Stomach (tissue), 19 donors: ENCODE measurements at places on chromosomes 6 and 20.
A peak's percentile ranks its signal among the peaks of the same experiment; 100 is the strongest.

DNA sequence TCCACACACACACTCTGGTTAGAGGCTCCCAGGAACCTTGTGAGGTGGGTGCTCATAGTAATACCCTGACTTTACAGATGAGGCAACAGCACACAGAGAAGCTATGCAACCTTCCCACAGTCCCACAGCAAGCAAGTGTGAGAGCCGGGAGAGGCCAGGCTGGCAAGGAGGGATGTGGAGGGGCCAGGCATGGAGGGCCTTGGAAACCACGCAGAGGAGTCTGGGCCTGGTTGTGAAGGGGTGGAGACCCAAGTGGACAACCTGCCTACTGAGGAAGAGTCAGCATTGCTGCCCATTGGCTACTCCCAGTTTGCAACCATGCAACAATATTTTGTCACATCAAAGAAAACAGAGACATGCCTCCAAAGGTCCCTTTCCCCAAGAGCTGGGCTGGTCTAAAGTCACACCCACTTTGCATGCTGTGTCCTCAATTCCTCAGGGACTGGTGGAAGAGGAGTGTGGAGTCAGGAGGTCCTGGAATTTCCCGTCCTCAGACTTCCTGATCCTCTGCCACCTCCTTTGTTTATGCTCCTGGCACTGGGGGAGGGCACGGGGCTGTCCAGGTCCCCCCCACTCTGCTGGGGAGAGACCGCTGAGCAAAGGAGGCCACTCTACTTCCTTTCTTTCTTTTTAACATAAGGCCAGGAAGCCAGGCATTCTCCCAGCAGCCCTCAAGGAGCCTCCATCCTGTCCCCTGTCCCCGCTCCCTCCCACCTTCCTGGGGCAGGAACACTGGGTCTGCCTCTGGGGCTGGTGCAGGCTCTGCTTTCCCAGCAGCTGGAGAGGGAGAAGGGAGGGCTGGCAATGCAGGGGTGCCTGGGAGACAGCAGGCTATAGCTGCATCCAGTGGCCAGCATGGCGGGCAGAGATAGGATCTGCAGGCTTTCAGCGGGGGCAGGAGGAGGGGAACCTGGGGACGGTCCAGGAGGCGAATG is 68.3 kb downstream of the NOL4L start:
- DNase-seq: peak; percentile 62
- no peaks in the 10 kb centered on the region for H3K36me3 ChIP-seq
- H3K27ac ChIP-seq: no peak overlapping the region
- H3K27me3 ChIP-seq: no peaks in the 10 kb centered on the region
- no peak overlapping the region for H3K4me3 ChIP-seq

- no peaks in the 10 kb centered on the region for H3K36me3 ChIP-seq
- no peak for DNase-seq
- H3K27me3 ChIP-seq: no peaks in the 10 kb centered on the region
- no peak overlapping the region for H3K27ac ChIP-seq
- no peak overlapping the region for H3K4me3 ChIP-seq
These were observed 64.9 kb downstream of the TNFAIP3 start for GRCh38 chr6:137931849-137932465.

DNA sequence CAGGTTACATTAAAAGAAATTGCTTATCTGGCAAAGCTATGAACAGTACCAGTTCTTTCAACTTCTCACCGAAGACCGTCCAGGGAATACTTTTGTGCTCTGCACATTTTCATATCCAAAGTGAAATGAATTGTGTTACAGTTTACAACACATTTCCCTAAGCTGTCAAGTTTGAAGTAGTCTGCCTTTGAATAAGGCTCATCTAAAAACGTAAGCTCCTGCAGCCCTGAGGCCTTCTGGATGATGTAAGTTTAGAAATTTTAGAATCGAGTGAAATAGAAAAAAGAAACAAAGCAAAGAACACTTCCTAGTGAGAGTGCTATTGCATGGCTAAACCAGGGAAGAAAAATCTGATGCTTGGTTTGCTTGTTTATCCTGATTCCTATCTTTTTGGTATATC is 653.8 kb downstream of the MMUT start:
- no peaks in the 10 kb centered on the region for H3K36me3 ChIP-seq
- H3K4me1 ChIP-seq: no peaks in the 10 kb centered on the region
- peak; percentile 13 for DNase-seq

DNA sequence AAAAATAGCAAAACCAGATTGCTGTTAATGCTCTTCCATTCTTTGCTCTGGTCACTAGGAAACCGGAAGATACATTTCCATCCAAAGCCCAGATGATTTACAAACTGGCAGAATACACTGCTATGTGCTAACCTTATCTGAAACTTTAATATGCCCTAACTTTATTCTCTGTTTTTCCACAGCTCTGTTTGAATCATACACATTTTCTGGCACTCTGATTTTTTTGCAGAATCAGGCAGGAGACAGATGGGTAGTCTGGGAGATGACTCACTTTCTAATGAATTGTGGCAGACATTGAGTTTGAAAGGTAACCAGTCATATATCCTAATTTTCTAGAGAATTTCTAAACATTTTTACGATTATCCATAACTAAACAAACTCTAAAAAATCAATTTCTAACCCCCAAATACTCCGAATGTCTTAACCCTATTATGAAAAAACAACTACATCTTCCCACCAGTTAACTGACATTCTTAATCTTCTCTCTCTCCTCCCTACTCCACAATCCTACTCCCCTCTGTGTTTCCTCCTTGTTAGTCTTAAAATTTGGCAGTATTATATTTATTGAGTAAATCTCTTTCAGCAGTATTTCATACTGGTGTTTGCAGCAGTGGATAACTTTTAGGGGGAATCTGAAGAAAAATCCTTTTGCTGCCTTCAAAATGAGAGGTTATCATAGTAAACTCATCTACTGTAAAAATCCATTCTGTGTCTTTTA is 63.5 kb downstream of the MAN1A1 start:
- no peak overlapping the region for H3K27ac ChIP-seq
- no peaks in the 10 kb centered on the region for H3K36me3 ChIP-seq
- no peaks in the 10 kb centered on the region for H3K27me3 ChIP-seq
- H3K4me1 ChIP-seq: no peaks in the 10 kb centered on the region

DNA sequence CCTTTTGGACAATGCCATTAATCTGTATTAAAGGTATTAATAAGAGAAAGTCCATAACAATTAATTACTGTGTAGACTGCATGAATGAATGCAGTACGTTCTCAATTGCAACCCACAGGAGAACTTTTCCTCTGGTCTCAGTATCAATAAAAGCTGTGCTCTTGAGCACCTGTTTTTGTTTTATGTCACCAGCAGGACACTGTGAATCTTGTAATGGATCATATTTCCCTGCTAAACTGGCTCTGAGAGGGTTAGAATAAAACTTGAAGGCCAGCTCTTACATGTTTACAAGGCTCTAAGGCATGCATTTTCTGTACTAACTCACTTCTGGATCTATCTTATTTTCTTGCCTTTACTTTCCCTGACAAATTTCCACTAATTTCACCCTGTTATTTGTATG is 214.3 kb upstream of the PLN start:
- H3K27me3 ChIP-seq: no peaks in the 10 kb centered on the region
- H3K27ac ChIP-seq: no peak overlapping the region
- no peaks in the 10 kb centered on the region for H3K4me1 ChIP-seq
- H3K36me3 ChIP-seq: no peaks in the 10 kb centered on the region
- no peak for DNase-seq
- no peak overlapping the region for H3K4me3 ChIP-seq

DNA sequence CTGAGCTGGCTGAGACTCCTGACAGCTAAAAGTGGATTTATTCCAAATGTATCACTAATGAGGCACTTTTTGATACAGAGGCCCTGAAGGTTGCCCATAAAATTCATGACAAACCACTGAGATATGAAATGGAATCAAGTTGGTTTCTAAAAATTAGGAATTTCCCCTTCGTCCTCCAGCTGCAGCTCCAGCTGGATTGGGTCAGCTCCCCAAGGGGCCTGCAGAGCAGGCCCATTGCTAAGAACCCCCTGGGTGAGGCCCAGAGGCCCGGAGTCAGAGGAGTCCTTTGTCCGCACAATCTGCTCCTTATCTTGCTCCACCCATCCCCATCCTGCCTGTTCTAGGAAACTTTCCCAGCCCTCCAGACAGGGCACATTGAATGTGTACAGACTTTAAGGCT is 163.5 kb upstream of the TOP1 start:
- no peaks in the 10 kb centered on the region for H3K36me3 ChIP-seq
- peaks cover 21% of the 10 kb centered on the region for H3K4me1 ChIP-seq
- no peak for DNase-seq
- no peak overlapping the region for H3K27ac ChIP-seq
- no peak overlapping the region for H3K4me3 ChIP-seq
- H3K27me3 ChIP-seq: no peaks in the 10 kb centered on the region

DNA sequence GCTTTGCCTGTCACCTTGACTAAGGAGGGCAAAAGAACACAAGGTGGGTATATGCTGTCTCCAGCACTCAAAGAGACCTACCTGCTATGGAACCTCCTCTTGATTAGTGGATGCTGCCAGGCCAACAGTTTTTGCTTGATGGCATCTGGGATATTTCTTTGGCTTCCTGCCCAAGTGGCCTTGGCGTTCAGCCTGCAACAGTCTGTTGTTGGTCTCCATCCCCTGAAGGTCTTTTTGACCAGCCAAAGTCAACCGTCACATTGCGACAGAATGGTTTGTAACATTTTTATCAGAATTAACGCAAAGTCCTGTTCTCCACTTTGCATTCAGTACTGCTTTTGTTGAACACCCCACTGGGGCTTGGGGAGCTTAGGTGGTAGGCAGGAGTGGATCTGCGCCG is 37.1 kb downstream of the SERPINB1 start:
- no peaks in the 10 kb centered on the region for H3K36me3 ChIP-seq
- no peak overlapping the region for H3K27ac ChIP-seq
- H3K4me3 ChIP-seq: no peak overlapping the region
- peak; percentile 40 for DNase-seq
- H3K27me3 ChIP-seq: no peaks in the 10 kb centered on the region

DNA sequence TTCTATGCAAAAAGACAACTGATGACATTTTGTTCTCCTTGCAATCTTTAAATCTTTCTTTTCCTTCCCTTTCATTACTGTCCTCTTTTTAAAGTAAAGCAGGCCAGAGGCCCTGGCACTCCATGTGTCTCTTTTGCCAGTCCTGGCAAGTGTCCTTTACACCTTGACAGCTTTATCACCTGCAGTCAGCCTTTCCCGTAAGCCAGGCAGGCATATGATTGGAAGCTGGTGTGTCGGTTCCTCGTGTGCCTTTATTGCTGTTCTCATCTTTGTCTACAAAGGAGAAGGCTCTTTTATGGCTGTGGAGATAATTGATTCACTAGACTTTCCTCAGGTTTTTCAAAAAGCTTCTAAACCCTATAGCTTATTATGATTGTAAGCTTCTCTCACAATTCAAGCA is 162.3 kb upstream of the FBXL4 start:
- H3K4me3 ChIP-seq: no peak overlapping the region
- no peaks in the 10 kb centered on the region for H3K36me3 ChIP-seq
- H3K27ac ChIP-seq: no peak overlapping the region
- no peaks in the 10 kb centered on the region for H3K4me1 ChIP-seq
- DNase-seq: no peak
- no peaks in the 10 kb centered on the region for H3K27me3 ChIP-seq

- peaks cover 5% of the 10 kb centered on the region for H3K4me1 ChIP-seq
- H3K36me3 ChIP-seq: no peaks in the 10 kb centered on the region
- H3K27ac ChIP-seq: no peak overlapping the region
- no peak overlapping the region for H3K4me3 ChIP-seq
These were observed 22.4 kb downstream of the TAF4 start for GRCh38 chr20:62043131-62043914.

- H3K27me3 ChIP-seq: no peaks in the 10 kb centered on the region
- H3K4me1 ChIP-seq: no peaks in the 10 kb centered on the region
- DNase-seq: no peak
- H3K36me3 ChIP-seq: no peaks in the 10 kb centered on the region
- H3K4me3 ChIP-seq: no peak overlapping the region
- H3K27ac ChIP-seq: no peak overlapping the region
These were observed 315.7 kb upstream of the ECI2 start for GRCh38 chr6:4451081-4451480.

DNA sequence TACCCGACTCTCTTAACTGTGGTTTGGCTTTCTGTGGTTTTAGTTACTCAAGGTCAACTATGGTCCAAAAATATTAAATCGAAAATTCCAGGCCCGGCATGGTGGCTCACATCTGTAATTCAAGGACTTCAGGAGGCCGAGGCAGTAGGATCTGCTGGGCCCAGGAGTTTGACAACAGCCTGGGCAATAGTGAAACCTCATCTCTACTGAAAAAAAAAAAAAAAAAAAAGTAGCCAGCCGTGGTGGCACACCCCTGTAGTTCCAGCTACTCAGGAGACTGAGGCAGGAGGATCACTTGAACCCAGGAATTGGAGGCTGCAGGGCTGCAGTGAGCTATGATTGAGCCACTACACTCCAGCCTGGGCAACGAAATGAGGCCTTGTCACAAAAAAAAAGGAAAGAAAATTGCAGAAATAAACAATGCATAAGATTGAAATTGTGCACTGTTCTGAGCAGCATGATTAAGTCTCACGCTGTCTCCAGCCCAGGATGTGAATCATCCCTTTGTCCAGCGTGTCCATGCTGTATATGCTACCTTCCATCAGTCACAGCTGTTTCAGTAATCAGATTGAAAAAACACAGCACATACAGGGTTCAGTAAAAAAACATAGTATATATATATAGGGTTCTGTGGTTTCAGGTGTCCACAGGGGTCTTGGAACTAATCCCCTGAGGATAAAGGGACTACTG is 40.7 kb downstream of the RGS17 start:
- H3K4me3 ChIP-seq: no peak overlapping the region
- H3K27ac ChIP-seq: no peak overlapping the region
- no peaks in the 10 kb centered on the region for H3K4me1 ChIP-seq
- no peaks in the 10 kb centered on the region for H3K36me3 ChIP-seq
- DNase-seq: no peak
- no peaks in the 10 kb centered on the region for H3K27me3 ChIP-seq

GRCh38 chr20:49868538-49868937 is 46.8 kb downstream of the SPATA2 start:
- no peak overlapping the region for H3K27ac ChIP-seq
- peaks cover 10% of the 10 kb centered on the region for H3K36me3 ChIP-seq
- H3K4me1 ChIP-seq: no peaks in the 10 kb centered on the region
- no peaks in the 10 kb centered on the region for H3K27me3 ChIP-seq
- no peak for DNase-seq
- no peak overlapping the region for H3K4me3 ChIP-seq

DNA sequence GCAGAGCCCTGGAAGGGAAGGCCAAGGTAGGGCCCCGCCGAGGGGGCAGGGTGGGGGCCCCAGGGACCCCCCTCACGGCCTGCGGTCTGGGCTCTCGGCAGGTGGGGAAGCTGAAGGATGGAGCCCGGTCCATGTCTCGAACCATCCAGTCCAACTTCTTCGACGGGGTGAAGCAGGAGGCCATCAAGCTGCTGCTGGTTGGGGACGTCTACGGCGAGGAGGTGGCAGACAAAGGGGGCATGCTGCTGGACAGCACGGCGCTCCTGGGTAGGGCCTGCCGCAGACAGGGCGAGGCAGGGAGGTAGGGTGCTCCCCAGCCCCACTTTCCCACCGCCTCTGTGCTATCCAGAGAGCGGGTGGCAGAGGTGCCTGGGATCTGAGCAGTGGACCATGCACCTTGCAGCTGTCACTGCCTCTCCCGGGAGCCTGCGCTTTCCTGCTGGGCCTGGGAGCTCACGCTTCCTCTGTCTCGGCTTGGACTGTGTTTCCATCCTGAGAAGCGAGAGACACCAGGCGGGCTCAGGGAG is 83.1 kb downstream of the SYNJ2 start:
- peaks cover 25% of the 10 kb centered on the region for H3K4me1 ChIP-seq
- H3K27me3 ChIP-seq: no peaks in the 10 kb centered on the region
- H3K36me3 ChIP-seq: peaks cover 56% of the 10 kb centered on the region
- no peak overlapping the region for H3K4me3 ChIP-seq
- no peak overlapping the region for H3K27ac ChIP-seq
